Stimulated activated CD8-positive, alpha-beta memory T cell treated with anti-CD3 and anti-CD28 coated beads, Interleukin-4, amount 100 ng/mL, for 1 hour (primary cell): ENCODE measurements at places on chromosomes 5 and 9.

GRCh38 chr5:172107571-172107970 is 80.5 kb downstream of the STK10 start:
- no peak for DNase-seq

DNA sequence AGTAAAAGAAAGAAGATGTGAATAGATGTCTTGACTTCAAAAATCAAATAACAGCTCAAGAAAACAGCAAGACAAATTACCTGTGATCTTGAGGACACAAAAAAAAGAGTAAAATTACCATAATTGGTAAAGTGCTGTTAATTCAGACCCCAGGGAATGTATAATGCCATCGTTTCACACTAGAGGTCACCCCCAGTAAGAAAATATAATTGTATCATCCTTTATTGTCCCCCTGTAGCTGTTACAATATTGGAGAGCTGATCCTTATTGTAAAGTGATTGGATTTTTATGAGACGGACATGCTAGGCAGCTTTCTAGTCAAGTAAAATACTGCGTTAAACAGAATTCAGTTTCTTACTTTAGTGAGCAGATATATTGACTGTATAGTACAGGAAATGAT is 377.0 kb downstream of the TLE1 start:
- DNase-seq: no peak

DNA sequence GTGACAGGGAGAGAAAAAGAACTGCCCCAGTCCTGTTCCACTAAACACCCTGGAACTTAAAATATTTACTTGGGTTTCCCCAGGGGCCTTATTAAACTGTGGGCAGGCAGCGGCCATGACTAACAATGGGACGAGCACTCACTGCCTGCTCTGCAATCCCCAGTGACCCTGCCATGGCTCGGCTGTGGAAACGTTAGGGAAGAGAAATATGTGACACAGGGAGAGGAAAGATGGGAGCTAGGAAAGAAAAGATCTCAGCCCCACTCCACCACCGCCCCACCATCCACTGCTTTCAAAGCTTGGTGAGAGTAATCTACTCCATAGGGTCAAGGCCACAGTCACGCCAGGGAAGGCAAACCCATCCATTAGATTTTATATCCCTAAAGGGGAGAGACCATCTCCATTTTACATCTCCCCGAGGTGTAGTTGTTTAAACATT is 117.6 kb downstream of the EFNA5 start:
- DNase-seq: no peak

GRCh38 chr5:16066810-16067209 is 112.8 kb downstream of the MARCHF11 start:
- no peak for DNase-seq

DNA sequence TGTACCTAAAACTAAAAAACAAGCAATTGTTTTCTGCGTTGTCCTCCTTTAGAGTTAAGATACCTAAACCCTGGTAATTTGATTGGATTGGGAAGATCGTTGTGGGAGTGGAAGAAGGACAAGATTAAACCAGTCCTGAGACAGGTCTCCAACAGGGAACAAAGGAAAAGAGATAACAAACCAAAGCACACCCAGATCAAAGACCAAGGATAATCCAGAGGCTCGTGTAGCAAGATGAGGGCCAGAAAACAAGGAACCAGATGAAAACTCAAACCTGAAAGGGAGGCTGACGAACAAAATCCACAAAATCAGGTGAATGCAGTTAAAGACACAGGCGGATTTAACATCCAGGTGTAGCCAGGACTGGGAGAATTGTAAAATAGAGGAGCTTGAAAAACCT is 618.1 kb downstream of the SLCO4C1 start:
- DNase-seq: no peak

- DNase-seq: no peak
Measured at GRCh38 chr5:157286761-157287211, 20.9 kb downstream of the CYFIP2 start.

DNA sequence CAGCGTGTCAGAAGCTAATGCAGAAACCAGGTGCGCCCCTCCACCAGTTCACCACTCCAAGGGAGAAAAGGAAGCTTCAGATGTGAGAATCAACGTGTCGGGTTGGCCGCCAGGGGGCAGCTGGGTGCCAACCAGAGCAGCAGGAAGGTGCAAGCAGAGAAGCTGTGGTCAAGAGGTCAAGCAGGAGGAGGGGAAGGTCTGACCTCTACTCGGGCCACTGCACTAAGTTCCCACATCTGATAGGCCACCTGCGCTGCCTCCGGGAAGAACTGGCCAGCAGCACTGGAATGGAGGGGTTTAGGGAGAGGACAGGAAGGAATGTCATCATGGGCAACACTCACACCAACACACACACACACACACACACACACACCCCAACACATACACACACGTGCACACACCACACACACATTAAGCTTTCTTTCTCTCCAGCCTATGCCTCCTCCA is 31.4 kb downstream of the ANXA6 start:
- peak; percentile 40 for DNase-seq

DNA sequence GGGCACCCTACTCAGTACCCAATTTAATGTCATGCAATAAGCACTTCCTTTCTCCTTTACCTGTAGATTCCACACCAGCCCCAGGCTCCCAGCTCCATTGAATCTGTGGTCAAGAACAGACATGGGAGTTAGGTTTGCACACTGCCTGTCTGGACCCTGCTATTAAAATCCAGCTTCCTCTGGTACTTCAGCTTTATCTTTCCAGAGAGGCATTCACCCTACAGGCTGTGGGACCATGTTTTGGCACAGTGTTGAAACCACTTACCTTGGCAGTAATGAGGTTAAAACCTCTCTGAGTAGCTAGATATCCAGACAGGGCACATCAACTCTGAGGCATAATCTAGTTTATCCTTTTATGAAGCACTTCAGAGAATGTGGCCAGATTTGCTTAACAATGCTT is 191.5 kb upstream of the PCSK5 start:
- no peak for DNase-seq

- DNase-seq: no peak
Measured at GRCh38 chr5:26034813-26035212, 1003.6 kb downstream of the CDH9 start.

DNA sequence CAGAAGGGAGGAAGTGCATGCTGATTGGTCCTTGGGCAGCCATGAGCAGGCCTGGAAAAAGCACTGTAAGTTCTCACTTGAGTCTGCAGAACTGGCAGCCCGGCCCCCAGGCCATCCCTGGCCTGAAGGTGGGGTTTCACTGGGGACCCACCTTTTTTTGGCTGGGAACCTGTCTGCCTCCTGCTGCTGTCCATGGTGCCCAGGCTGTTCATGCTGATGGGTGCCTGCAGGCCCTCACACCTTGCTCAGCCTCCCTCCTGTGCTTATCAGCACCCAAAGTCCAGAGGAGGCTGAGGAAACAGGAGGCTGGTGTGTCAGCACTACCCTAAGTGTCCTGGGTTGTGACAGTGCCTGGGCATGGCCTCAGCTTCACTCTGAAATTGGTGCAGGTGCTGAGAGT is 134.4 kb upstream of the SPRY4 start:
- DNase-seq: no peak

GRCh38 chr5:177508837-177509236 is 789 bp downstream of the DOK3 start:
- no peak for DNase-seq

GRCh38 chr9:87672586-87672985 is 53.3 kb upstream of the CTSL start:
- no peak for DNase-seq

GRCh38 chr9:126375386-126375785 is 48.8 kb downstream of the MVB12B start:
- no peak for DNase-seq

DNA sequence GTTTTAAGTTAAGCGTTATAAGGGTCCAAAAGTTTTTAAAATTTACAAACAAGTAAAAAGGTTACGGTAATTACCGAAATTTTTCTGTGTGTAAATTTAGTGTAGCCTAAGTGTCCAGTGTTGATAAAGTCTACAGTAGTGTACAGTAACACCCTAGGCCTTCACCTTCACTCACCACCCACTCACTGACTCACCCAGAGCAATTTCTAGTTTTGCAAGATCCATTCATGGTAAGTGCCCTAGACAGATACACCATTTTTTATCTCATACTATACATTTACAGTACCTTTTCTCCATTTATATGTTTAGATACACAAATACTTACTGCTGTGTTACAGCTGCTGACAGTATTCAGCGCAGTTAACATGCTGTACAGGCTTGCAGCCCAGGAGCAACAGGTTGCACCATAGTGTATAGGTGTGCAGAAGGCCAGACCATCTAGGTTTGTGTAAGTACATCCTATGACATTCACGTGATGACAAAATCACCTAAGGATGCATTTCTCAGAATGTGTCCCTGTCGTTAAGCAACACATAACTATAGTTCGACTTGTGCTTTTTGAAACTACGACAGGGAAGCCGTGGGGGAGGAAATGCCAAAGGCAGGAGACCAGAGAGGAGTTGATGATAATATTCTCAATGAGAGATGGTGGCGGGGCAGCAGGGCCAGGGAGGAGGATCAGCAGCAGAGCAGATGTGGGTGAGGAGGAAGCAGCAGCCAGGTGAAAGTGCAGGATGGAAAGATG is 48.6 kb downstream of the PSMB7 start:
- DNase-seq: no peak

GRCh38 chr5:120345947-120346346 is 118.2 kb upstream of the PRR16 start:
- DNase-seq: no peak

GRCh38 chr5:167447466-167448375 is 843.7 kb upstream of the WWC1 start:
- DNase-seq: no peak

DNA sequence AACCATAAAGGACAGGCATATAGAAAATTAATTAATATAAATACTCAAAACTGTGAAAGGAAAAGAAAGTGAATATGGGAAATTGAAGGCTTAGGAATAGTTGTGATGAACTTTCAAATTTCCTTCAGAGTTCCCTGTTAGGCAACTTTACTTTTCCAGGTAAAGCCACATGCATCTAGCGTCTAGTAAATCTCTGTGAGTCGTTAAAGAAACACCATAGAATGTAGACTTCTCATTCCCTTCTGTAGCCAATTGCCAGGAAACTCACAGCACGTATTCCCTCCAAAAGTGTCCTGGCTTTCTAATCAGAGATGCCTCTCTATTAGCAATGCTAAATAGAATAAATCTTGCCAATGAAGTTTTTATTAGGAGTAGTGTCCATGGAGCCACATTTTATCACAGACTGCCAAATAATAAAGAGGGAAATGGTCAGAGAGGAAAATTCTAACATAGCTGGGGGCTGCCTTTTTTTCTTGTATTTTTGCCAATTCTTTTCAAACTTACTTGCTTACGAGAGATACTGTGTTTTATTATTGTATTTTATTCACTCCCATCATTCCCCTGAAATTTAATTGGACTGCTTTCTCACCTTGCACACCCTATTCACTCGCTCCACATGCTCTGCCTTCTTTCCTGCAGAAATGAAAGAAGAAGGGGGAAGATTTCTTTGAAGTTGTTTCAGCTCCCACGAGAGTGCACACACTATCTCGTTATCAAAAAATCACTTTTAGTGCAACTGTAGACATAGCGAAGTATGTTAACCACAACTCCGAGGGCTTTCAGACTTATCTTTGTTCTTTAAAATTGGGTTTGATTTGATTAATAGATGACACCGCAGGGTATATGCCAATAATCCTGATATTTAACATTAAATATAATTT is 439.0 kb downstream of the CSNK1G3 start:
- DNase-seq: no peak
